T-cell (primary cell): ENCODE measurements at places on chromosomes 16 and 17.
A peak's percentile ranks its signal among the peaks of the same experiment; 100 is the strongest.

DNA sequence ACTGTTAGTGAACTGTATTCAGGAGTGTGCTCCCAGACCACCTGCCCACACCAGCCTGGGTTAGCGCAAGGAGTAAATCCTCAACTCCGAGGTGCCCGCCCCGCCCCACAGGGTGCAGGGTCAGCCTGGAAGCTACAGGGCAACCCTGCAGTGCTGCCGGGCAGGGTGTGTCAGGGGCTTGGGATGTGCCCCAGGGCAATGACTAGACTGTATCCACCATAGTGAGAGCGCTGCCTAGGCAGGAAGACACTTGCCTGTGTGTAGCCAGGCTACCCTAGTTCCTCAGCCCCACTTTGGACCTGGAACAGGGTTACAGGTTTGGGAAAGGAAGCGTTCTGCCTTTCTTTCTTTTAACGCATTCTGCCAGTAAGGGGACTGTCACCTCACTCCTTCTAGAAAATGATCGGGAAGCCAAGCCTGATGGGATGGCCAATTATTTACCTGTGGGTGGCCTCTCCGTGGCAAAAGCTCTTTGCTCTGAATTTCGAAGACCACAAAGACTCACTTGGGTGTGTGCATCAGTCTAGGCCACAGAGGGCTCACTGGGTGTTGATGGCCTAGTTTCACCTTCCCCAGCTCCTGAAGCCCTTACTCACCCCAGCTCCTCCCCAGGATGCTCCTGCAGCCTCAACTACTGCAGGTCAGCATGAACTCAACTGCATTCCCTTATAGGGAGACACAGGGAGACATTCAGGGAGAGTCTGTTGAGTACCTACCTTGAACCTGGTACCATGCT, 90.9 kb downstream of the CCDC182 start:
- no peak for DNase-seq

GRCh38 chr17:9677411-9677810, 32.1 kb downstream of the USP43 start:
- no peak for DNase-seq

- DNase-seq = no peak
Measured at GRCh38 chr16:66299349-66299748, 67.1 kb upstream of the CDH5 start.

DNA sequence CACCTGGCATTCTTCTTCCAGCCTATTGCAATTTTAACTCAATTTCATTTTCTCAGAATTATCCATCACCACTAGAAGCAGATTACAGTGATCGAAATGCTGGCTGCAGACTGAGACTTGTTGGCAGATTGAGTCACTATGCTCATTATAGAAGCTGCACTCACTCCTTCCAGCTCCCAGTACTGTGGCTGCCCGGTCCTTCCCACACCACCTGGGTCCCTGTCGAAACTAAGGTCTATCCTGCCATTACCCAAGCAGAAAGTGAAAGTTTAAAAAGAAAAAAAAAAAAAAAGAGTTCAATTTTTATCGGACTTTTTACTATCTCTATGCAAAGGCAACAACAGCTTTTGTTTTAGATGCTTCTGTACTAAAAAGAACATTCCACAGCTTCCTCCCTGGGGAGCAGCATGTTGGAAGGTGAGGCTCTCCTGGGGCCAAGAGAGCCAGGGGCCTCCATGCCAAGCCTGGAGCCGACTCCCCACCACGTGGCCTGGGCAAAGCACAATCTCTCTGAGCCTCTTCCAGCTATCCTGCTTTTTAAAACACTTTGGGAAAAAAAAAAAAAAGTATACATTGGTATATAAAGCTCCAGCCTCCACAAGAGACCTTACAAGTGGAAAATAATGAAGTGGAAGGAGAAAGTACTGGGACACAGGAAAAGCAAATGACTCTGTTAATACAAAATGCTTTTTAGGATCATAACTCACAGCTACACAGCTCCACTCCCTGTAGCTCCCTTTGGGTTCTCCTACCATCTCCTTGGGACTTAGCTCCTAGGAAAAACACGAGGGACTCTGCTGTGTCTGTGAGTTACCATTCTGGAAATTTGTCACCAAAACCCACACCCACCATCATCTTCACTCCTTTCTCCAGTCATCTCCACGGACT, 77.8 kb downstream of the USP31 start:
- DNase-seq = no peak

- DNase-seq = peak; percentile 10
Measured at GRCh38 chr17:4710693-4711634, 532 bp downstream of the ARRB2 start.

GRCh38 chr17:35934760-35935159, 4.2 kb upstream of the RDM1 start:
- no peak for DNase-seq

GRCh38 chr17:46732160-46732559, 86.3 kb downstream of the WNT3 start:
- no peak for DNase-seq

DNA sequence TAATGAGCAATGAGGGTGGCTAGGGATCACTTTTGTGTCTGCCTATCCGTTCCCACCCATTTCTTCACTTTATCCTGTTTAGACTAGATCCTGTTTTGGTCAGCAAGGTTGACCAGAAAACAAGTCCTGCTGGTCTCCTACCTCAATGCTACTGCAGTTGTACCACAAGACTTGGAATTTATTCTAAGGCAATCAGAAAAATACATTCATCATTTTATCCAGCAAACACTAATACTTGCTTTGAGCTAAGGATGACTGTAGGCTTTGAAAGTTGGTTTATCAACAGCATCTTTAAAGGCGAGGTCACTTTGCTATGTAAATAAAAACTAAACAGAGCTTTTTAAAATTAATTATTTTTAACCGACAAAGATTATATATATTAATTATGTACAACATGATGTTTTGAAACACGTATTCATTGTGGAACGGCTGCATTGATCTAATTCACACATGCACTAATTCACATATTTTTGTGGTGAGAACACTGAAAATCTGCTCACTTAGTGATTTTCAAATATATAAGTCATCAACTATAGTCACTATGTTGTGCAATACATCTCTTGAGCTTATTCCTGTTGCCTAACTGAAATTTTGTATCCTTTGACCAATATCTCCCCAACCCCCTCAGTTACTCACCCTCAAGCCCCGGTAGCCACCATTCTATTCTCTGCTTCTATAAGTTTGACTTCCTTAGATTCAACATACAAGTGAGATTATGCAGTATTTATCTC, 125.9 kb upstream of the HS3ST3A1 start:
- DNase-seq = no peak

DNA sequence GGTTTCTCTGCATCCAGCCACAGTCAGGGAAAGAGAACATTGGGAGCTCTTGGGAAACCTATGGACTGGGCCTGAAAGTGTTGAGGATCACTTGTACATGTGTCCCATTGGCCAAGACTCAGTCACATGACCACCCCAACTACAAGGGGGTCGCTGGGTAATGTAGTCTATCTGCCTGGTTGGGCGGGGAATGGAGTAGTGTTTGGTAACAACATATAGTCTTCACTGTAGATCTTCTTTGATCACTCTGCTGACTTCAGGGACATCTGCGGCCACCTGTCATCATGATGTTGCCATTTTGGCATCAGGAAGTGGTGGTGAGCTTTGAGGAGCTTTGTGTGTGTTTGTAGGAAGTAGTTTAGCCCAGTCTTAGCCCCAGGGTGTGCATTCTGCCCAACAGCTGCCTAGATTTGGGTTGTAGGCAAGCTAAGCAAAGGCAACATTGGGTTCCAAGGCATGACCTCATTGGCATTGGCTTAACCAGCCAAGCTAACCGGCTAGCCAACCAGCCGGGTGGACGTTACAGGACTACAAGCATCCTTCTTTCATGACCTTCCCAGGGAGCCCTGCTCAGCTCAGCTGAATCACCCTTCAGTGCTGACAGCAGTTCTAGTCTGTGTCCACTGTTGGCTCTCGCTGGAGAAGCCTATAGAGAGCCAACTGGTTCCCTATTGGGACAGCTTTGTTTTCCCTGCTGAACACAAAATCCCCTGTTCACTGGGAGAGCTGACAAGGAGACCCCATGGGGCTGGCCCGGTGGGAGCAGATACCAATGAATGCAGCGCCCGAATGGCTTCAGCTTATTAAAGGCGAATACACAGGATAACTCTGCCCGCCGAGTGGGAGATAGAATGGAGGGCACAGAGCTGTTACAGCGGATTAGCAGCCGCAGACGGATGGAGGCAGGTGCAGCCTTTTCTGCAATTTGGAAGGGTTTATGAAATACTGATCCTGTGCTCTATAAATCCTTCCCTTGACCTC, 178.6 kb downstream of the NTN1 start:
- DNase-seq = no peak

DNA sequence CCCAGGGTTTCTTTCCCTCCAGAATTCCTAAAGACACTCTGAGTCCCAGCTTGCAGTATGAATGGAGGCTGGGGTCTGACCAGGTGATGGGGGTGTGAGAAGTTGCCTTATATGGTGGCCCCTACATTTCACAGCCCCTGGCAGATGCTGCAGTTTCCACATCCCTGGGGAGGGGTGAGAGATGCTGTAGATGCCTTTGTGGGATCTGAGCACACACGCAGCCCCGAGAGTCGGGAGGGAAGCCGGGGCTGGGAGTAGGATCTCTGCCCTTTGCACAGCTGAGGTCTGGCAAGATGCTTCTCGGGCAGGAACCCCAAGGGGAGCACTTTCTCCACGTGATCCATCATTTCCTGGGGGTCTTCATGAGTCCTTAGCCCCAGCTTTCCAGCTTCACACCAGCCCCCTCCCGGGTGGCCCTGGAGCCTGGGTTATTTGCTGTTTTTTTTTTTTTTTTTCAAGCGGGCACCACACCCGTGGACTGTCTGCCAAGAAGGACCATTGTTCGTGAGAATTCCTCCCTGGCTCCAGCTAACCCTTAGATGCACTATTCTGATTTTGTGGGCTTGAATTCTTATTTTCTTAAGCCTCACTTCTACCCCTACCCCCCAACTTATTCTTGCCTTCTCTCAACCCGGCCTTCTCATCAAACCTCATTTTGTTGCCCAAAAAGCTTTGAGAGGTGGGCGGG, 50.6 kb downstream of the NTN1 start:
- DNase-seq = no peak

- DNase-seq = no peak
Measured at GRCh38 chr17:79131701-79132100, 57.1 kb downstream of the ENGASE start.

DNA sequence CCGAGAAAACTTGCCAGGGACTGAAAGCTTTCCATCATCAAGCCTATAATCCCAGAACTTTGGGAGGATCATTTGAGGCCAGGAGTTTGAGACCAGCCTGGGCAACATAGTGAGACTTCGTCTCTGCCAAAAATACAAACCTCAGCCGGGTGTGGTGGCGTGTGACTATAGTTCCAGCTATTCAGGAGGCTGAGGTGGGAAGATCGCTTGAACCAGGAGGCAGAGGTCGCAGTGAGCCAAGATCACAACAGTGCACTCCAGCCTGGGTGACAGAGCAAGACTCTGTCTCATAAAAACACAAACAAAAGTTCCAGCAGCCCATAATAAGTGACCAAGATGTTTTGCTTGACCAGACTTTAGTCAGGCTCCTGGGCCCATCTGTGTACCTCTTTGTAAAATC, 1.9 kb downstream of the MEAK7 start:
- DNase-seq = no peak

GRCh38 chr17:44543213-44543904, 13.9 kb upstream of the FZD2 start:
- DNase-seq = no peak
